HCT116 (cell line): ENCODE measurements at places on chromosomes 13 and 19. TPM values are rescaled to one million over a fixed set of nuclear protein-coding genes. Genes with fewer than 3 reads are reported as not detected.

The CGB5 gene
- not detected for total RNA-seq

The ZNF264 gene
- 30.3 TPM for total RNA-seq

The ANGPTL8 gene
- total RNA-seq, result not detected

The CALR3 gene
- not detected for total RNA-seq

The RELB gene
- 12.9 TPM for total RNA-seq

The ZNF471 gene
- total RNA-seq, result not detected

The FRY gene
- 1.4 TPM for total RNA-seq

The CRX gene
- not detected for total RNA-seq

The NRTN gene
- total RNA-seq, result 11.5 TPM

The OR7C1 gene
- total RNA-seq, result not detected

The FGF22 gene
- 1.5 TPM for total RNA-seq

The OLFM2 gene
- total RNA-seq, result 19.9 TPM

The TMEM145 gene
- total RNA-seq, result 7.2 TPM

The ZNF69 gene
- total RNA-seq, result not detected

The WDR88 gene
- not detected for total RNA-seq

The PODNL1 gene
- 0.71 TPM for total RNA-seq

The CRB3 gene
- 40.5 TPM for total RNA-seq

The NKG7 gene
- total RNA-seq, result not detected

The ZNF846 gene
- total RNA-seq, result 1.2 TPM

The RASL11A gene
- 5.0 TPM for total RNA-seq

The ANKLE1 gene
- 14.8 TPM for total RNA-seq

The CCL25 gene
- not detected for total RNA-seq

The SYDE1 gene
- total RNA-seq, result 4.9 TPM

The PSPN gene
- 3.4 TPM for total RNA-seq

The MBD3L2 gene
- not detected for total RNA-seq

The NKPD1 gene
- total RNA-seq, result 0.64 TPM

The RFPL4AL1 gene
- not detected for total RNA-seq

The NOVA2 gene
- 2.5 TPM for total RNA-seq

The NEK5 gene
- total RNA-seq, result 1.5 TPM

The ZNF772 gene
- total RNA-seq, result 0.37 TPM

The TTC9B gene
- 1.7 TPM for total RNA-seq

The SIAH3 gene
- not detected for total RNA-seq

The C19orf38 gene
- total RNA-seq, result 0.74 TPM

The SHANK1 gene
- 3.0 TPM for total RNA-seq

The C19orf12 gene
- total RNA-seq, result 10.0 TPM

The DKKL1 gene
- total RNA-seq, result 1.0 TPM
